ENCODE measurements at places on chromosomes 1 and 21.

DNA sequence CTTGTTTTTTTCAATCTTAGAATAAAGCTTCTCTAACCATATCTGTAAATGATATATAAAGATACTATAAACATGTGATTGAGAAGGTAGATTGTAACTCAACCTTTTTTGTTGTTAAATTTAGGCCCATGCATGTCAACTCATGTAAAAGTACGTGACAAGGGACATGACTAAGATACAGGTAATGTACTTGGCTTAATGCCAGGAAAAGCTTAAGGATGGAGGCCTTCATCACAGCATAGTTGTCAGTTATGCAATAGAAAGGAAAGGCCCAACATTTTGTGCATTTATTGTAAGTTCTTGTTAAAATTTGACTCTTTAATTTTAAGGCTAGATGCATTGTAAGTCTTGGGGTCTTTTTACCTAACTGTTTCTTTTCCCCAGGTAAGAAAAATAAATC lies 305.1 kb downstream of the LTN1 start:
- DNase-seq: no peak

- no peak for DNase-seq
Measured at GRCh38 chr1:57474137-57474750, 50.4 kb upstream of the DAB1 start.

DNA sequence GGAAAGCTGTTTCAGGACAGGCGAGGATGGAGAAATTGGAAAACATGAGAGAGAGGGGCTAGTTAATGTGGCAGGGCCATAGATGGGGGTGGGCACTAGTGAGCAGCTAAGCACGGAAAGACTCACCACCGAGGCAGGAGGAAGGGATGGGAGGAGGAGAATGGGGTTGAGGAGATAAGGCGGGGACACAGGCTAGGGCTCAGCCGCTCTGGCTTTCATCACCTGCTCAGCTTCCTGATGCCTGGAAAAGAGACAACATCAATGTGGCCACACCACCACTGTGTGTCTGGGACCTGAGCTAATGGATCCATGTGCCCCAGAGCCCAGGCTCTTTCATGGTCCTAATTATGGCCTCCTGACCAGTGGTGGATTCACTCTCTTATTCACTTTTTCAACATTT lies 27.6 kb downstream of the PMVK start:
- no peak for DNase-seq

GRCh38 chr1:90048043-90048442 lies 53.1 kb downstream of the ZNF326 start:
- no peak for DNase-seq

GRCh38 chr1:169472738-169473137 lies 13.0 kb downstream of the SLC19A2 start:
- DNase-seq: no peak

Measured in right lobe of liver (tissue), 6 donors.